Activated T-helper 1 cell treated with anti-CD3 and anti-CD28 coated beads, Interleukin-2, amount 50 U/mL, for 16 hours (primary cell): ENCODE measurements at places on chromosomes 5 and 9.

DNA sequence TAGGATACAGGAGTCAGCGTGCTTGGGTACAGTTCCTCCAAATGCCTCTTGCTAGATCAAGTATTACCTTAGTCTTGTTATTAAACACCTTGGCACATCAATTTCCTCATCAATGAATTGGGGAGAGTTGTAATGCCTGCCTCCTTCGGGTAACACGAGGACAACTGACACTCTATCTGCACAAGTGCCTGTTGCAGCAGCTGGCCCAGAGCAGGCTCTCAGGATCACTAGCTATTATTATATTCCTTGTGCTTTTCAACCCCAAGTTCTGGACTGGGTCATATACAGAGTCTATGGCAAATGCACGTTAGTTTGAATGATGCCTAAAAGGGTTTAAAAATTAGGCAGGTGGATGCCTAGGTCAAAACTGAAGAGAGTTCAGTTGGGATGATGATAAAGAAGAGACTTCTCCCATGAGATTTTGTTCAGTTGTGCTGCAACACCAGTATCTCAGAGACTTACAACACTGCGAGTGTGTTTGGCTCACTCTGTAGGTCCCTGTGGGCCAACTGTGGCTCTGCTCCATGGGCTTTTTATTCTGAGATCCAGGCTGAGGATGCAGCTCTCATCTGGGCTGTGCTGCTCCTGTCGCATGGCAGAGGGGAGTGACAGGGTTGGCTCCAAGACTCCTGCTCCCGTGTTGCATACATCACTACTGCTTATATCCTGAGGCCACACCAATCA lies 41.1 kb upstream of the TEX48 start:
- DNase-seq, result no peak

DNA sequence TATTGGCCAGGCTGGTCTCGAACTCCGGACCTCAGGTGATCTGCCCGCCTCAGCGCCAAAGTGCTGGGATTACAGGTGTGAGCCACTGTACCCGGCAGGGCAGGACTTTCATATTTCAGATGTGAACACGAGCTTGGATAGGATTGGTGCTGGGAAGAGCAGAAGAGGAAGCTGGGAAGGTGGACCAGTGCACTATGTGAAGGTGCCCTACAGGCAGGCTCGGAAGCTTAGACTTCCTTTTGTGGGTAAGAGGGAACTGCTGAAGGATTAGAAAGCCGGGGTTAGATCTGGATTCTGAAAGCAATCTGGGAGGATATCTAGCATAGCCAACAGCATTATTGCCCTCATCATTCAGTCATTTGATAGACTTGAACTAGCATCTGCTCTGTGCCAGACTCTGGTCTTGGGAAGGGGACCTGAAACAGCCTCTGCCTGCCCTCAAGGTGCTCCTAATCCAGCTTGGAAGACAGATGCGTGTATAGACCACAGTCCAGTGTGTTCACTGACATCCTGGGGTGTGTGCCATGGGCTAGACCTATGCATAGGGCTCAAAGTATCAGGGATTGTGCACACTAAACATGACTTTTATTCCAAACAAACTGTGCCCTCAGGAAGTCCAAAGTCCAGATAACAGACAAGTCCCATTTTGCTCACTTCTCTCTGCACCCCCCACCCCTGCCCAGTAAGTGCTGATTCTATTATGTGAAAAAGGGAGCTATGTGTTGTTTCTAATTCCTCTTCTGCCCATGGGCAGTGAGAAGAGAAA lies 637 bp downstream of the CBY3 start:
- DNase-seq, result no peak

- no peak for DNase-seq
Observed at GRCh38 chr5:137078171-137078665, 420.9 kb downstream of the SPOCK1 start.

DNA sequence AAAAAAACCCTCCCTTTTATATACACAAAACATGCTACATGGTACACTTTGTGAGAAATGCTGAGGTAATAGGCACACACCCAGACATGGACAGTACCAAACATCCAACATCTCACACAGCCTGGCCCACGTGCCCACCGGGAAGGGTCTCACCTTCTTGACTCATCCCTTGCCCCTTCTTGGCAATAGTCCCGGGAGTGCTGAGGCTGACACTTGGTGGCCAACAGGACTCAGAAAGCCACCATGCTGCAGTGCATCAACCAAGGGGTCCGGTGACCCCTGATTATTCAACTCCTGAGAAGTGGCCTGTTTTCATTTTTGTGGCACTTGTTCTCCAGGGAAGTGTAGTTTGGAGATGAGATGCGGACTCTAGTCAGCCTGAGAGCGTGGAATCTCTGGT lies 35.0 kb downstream of the ANGPTL2 start:
- DNase-seq, result no peak

DNA sequence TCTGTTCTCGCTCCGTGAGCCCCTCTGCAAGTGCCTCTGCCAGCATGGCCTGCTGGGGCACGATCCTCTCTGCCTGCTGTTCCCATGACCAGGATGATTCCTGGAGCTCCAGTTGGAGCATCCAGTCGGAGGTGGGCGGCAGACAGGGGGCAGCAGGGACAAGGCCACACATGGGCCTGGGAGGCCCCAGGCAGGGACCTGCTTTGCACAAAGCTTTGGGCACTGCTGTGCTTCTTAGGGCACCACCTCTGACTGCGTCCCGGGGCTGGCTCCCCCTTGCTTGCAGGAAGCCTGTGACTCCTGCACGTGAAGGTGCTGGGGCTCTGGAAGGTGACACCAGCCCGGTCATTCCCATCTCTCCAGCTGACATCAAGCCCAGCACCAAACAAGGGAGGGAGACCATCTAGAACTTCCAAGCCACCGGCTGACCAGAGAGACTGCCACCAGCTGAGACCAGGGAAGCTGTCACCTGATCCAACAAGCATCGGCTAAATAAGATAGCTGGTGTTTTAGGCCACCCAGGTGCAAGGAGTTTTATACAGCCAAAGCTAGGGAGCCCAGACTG lies 174.8 kb upstream of the FOXD4L5 start:
- DNase-seq, result no peak

- DNase-seq, result no peak
Observed at GRCh38 chr9:73151653-73152542, at the start of gene ANXA1. ANXA1 (plus strand) TSS chr9:73151865; CDS start chr9:73158536, 6,671 bp downstream.

DNA sequence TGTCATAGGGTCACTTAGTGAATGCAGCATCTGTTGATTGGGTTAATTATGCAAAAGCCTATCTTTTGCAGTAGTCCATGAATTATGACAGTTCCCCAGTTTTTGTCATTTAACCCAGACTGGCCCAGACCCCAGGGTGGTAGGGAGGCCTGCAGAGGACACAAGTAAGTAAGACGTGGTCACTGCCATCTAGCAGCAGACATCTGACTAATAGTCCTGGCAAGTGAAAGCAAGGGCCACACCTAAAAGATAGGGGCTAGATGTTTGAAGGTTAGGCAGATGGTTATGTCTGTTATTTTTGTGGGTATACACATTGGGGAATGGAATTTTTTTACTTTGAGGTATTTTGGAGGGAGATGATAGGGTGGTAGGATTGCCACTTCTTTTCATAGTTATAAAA lies 48.0 kb downstream of the RAB14 start:
- no peak for DNase-seq

DNA sequence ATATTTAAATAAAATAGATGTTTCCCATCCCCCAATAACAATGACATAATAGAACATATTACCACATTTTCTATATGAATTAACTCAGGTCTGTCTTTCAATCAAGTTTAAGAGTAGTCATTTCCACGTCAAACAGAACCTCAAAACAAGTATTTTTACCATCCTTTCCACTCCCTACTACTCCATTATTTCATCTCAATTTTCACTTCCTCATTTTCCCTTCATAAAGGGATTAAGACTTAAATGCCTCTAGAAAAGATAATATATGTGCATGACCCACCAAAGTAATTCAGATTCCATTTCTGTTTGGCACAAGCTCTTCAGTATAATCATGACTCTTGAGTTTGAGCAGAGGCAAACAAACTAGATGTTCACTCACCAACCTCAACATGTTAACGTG lies 40.4 kb downstream of the ELOVL7 start:
- DNase-seq, result no peak

DNA sequence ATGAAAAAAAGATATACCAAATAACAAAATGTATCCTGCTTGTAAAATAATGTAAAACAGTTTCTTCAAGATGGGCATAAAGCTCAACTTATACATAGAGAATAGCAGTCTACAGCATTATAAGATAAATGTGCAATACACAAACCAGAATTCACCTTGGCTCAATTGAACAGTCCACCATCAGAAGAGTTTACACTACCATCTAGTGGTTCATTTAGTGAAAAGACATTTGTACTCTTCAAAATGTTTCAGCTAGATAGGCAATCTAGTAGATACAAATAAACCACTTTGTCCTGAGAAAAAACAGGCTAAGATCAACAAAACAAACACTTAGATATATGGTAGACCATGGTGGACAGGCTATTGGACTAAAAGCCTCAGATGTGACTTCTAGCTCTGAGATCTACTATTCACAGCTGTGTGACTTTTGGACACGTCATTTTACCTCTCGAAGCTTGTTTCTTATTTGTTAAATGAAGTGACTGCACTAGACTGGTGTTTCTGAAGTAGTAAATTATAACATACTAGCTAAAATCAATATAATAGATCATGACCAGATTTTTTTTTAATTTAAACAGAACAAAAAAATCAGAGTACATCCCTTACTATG lies 22.1 kb upstream of the TPD52L3 start:
- DNase-seq, result no peak

DNA sequence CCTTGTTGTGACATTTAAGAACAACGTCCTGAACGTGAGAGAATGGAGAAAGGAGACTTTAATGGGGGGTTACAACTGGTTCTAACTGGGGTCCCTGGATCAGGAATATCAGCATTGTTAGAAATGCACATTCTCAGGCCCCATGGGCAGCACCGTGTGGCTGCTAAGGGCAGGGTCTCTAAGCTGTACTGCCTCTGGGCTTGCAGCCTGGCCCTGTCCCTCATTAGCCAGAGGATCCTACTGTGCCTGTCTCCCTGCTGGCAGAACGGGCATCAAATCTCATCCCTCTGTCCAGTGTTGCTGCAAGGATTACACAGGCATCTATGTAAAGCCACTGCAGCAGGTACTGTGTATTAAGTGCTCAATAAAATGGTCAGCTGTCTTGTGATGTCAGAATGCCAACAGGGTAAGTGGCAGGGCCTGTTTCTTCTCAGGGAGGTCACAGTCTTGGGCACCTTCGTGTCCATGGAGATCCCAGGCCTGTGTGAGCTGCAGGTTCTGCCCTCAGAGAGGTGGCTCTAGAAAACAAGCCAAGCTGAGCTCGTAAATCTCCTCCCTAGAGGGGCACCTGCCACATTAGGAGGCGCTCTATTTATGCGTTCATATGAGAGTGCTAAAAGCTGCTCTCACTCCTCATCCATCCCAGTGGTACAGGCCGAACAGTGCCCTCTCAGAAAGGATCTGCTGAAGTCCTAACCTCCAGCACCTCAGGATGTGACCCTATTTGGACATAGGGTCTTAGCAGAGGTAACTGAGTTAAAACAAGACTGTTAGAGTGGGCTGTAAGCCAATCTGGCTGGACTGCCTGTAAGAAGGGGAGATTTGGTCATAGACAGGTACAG lies 210.5 kb downstream of the GADD45G start:
- no peak for DNase-seq

GRCh38 chr9:35636135-35636876 lies 14.4 kb downstream of the SIT1 start:
- no peak for DNase-seq

DNA sequence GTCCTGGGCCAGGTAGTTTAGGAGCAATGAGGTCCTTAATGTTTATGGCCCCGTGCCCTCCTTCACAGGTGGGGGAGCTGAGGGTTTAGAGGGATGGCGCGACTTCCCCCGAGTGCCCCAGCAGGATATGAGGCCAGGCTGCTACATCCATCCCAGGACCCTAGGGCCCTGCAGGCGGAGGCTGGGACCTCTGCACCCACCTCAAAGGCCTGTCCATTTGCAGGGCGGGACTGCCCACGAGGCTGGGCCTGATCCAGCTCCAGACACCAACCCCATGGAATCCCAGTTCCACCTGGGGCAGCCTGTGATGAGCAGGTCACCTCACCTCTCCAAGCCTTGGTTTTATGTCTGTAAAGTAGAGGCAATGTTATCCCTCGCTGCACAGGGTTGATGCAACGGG lies 142.1 kb downstream of the RXRA start:
- DNase-seq, result no peak

DNA sequence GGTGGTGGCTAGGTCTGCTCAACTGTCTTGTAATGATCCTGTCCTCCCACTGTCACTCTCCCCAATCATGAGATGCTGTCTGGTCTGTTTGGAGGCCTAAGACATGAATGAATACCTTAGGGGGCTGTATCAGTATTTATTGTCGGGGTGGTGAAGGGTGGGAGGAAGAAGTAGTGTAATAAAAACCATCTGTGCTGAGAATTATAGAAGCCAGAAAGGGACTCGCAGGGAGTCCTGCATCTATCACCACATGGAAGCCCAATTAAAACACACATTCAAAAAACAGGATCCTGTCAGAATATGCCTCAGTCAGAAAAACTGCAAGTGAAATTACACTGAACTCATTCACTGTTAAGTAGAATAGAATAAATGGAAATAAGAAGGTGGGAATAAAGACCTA lies 1134.3 kb upstream of the C9orf72 start:
- no peak for DNase-seq

DNA sequence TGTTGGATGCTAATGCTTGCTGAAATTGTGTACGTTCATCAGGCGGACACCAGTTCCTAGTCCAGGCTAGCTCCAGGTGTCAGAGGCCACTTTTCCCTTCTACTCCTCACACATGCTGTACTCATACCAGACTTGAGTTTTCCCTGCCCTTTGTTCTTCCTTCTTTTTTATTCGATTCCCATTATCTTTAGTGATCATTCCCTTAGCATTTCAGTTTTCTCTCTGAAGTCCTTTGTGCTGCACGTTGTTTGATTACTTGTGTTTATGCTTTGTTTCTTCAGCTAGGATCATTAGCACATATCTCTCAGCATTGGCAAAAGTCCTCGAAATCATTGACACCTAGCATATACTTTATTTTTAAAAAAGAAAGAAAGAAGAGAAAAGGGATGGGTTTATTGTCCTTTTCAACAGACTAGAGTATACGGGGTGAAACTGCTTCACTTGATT lies 409 bp upstream of the COX7C start:
- DNase-seq, result no peak

DNA sequence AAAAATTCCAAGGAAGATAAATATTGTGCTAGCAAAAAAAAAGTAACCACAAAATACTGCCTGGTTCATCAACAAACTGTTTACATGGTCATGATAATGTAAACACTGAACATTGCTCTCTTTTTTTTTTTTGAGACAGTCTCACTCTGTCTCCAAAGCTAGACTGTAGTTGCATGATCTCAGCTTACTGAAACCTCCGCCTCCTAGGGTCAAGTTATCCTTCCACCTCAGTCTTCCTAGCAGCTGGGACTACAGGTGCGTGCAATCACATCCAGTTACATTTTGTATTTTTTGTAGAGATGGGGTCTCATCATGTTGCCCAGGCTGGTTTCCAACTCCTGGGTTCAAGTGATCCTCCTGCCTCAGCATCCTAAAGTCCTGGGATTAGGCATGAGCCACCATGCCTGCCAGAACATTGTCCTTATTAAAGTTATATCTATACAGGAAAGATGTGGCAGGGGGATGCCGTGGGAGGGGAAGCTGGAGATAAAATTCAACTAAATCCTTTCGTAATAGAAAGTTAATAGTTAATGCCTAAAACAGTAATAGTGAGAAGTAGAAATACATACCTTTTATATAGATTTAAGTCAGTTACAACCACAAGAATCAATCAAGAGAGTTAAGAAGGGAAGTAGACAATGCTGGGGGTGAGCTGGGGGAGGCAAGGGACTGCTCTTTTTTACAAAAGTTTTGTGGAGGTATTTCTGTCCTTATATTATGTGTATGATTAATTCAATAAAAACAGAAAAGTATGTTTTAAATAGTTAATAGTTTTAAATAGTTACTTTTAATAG lies 52.3 kb downstream of the RGMB start:
- DNase-seq, result no peak
